NCI-H1436 treated with DMSO at 0.1 percent for 48 hours (cell line): ENCODE measurements at places on chromosomes 13 and 19.
A peak's percentile ranks its signal among the peaks of the same experiment; 100 is the strongest.

DNA sequence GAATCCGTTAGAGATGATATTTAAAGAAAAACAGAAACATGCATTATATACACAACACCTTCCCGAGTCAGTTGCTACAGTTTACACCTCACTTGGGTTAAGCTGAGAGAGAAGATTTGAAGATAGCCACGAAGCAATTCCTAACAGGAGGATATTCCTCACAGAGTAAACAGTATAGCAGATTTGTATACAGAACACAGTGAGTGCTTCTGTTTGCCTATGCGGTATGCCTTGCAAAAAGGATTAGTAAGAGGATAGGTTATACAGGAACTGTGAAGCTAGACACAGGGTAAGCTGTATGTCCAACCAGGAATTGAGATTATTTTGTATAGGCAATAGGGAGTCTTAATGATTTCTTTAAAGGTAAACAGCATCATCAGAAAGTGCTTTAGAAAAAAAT is 471.8 kb downstream of the LIG4 start:
- no peak for DNase-seq

DNA sequence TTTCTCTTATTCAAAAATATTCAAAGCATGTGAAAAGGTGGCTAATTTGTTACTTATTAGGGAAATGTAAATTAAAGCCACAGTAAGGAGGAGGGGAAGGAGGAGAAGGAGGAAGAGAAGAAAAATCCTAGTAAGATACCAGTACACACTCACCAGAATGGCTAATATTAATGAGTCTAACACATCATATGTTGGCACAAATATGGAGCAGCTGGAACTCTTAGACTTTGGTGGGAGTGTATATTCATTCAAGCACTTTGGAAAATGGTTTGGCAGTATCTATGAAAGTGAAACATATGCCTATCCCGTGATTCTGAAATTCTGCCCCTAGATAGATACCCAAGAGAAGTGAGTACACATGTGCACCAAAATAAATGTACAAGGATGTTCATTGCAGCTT is 38.1 kb upstream of the RGCC start:
- DNase-seq = no peak

DNA sequence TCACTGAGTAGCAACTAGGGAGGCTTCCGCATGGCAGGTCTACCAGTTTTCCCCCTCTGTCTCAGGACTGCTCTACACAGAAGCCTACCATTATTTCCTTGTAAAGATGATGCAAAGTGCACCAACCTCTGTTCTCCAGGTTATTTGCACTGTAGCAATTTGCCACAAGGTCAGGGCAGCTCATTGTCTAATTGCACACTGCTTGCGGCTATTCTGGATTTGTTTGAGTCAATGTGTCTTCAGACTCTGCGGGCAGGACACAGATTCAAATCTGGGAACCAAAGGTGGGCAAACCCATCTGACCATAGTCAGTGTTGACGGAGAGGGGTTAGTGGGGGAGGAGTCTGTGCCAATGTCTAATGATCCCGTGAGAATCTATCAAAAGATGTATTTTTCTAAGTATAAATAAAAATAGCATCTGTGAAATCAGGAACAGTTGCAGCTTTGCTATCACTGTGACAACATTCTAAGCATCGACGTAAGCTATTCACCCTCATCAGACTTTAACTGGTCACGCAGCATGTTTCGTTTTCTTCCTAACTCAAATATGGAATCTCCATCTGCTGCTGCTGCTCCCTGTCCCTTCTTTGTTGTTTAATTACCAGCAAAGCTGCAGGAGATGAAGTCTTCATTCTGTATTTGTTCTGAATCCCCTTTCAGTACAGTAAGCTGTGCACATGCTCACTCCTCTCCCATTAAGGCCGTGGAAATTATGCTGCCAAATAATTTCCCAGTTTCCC is 26.4 kb downstream of the CYSLTR2 start:
- DNase-seq = no peak

DNA sequence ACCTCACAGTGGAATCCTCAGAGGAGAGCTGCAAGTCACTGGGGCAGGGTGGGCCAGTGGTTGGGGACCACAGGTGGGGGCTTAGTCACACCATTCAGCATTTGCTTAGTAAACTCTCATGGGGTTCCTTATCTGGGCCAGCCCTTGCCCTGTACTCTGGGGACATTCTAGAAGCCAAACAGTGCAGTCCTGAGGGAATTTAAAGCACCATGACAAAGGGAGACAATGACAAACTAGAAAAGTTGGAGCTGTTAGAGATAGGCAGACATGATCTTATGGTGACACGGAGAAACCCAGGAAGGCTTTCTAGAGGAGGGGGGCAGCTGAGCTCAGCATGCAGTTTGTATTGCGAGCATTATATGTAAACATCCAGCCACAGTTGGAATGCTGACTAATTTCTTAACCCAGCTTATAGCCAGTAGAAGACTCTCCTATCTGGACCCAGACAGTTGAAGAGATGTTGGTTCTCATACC is 87.6 kb downstream of the ZNF429 start:
- no peak for DNase-seq

GRCh38 chr13:48019796-48020195 is 17.7 kb upstream of the NUDT15 start:
- no peak for DNase-seq

DNA sequence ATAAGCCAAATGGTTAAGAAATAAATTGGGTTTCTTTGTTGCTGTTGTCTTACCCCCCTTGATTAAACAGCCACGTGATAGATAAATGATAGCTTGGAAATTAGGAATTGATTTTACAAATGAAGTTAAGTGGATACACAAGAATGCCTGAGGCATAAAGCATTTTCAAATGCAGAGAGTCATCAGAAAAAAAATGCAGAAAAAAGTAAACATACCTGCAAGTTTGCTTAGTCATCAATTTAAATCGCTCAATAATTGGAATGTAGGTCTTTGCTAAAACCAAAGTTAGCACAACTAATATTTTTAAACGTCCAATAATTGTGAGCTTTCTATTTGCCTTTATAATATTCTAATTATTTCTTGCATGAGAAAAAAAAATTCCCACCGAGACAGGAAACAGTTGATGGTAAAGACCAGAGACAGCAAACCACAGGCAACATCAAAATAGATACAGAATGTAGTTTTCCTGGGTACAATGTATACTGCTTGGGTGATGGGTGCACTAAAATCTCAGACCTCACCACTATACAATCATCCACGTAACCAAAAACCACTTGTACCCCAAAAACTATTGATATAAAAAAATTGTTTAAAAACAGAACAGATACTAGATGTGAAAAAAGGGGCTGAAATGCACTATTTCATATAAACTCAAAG is 924.0 kb downstream of the PCDH9 start:
- DNase-seq = no peak

GRCh38 chr13:98478189-98479129 is 98.4 kb downstream of the STK24 start:
- DNase-seq = no peak

DNA sequence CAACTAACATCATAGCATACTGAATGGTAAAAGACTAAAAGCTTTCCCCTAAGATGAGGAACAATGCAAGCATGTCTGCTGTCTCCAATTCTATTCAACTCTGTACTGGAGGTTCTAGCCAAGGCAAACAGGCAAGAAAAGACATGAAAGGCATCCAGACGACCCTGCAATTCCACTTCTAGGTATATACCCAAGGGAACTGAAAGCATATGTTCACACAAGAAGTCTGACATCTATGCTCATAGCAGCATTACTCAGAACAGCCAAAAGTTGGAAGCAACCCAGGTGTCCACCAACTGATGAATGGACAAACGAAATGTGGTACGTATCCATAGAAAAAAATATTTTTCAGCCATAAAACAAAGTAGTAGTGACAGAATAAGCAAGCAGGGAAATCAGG is 39.1 kb downstream of the PEPD start:
- DNase-seq = no peak

GRCh38 chr13:52842441-52842840 is 6.0 kb downstream of the PCDH8 start:
- DNase-seq = peak; percentile 44

DNA sequence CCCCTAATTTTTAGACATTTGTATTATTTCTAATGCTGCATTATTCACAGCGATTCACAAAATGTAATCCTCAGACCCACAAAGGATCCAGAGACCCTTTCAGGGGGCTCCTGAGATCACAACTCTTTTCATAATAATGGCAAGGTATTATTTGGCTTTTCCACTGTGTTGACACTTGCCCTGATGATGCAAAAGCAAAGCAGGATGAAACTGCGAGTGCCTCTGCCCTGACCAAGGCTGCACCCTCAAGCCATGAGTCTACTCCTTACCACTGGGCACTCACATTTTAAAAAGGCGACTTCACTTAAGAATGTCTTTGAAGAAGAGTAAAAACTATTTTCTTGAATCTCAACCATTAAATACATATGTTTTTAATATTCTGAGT is 11.4 kb downstream of the ELF1 start:
- no peak for DNase-seq
